ENCODE measurements at places on chromosomes 7 and 10. TPM values are rescaled to one million over a fixed set of nuclear protein-coding genes. Genes with fewer than 3 reads are reported as not detected.

GRCh38 chr10:4771554-4772201, 54.3 kb upstream of the AKR1E2 start:
- DNase-seq: no peak

The EPHB6 gene
- 26.8 TPM for total RNA-seq

The ATOH7 gene
- total RNA-seq: 0.14 TPM

The LUC7L2 gene
- 33.3 TPM for total RNA-seq

DNA sequence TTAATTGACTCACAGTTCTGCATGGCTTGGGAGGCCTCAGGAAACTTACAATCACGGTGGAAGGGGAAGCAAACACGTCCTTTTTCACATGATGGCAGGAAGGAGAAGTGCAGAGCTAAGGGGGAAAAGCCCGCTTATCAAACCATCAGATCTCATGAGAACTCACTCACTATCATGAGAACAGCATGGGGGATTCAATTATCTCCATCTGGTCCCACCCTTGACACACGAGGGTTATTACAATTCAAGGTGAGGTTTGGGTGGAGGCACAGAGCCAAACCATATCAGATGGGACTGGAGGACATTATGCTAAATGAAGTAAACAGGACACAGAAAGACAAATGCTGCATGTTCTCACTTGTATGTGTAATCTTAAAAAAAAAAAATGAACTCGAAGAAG, 141.4 kb upstream of the HABP2 start:
- DNase-seq: no peak

- DNase-seq: no peak
Measured at GRCh38 chr10:117757086-117757720, 214.7 kb downstream of the EMX2 start.

The ZEB1 gene
- 21.6 TPM for total RNA-seq

DNA sequence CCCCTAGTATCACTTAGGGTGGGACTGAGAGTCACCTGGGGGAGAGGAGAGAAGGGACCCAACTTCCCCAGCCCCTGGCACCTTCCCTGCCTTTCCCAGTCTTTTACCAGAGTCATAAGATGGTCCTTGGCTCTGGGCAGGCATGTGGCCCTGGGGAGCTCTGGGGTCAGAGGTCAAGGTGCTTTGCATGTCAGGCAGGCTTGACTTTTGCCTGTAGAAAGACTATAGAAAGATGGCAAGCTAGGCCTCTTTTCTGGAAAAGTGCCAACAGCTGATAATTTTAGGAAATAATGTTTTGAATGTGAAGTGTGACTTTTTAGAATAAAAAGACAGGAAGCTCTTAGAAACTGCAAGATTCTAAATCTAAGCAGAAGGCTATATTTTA, 67.5 kb downstream of the MKI67 start:
- DNase-seq: no peak

The CD36 gene
- total RNA-seq: 9.8 TPM

The BICC1 gene
- total RNA-seq: 19.0 TPM

- DNase-seq: no peak
Measured at GRCh38 chr7:20894806-20895205, 108.1 kb upstream of the SP8 start.

DNA sequence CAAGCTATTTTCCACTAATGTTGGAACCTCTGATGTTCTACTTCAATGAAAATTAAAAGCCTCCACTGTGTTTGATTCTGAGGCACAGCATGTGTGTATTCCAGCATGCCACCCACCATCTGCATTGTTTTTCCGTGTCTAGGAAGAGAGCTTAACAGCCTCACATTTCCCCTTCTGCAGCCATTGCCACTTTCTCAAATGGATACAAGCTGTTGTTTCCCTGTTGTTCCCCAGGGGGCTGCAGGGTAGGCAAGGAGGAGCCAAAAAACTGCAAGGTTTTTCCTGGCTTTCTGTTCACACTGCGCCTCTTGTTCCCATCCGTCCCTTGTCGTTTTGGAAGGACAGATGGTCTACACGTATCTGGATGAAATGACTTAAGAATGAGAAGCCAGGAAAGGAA, 72.3 kb upstream of the DNAJB12 start:
- no peak for DNase-seq

GRCh38 chr7:6654113-6654841, 17.2 kb downstream of the ZNF316 start:
- no peak for DNase-seq

The NUDT13 gene
- 0.95 TPM for total RNA-seq

DNA sequence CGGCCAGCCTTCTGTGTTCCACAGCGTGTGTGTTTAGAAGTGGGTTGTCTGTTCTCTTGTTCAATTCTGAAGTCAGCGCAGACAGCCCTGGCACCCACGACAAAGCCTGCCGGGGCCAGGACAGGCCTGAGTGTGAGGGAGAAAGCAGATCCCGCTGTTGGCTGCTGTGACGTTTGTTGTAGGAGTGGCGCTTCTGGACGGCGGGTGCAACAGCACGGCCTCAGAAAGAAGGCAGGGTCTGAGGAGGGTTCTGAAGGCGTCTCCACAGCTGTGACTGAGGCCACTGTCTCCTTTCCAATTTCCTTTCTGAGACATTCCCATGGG, 76.2 kb downstream of the VIPR2 start:
- DNase-seq: no peak

DNA sequence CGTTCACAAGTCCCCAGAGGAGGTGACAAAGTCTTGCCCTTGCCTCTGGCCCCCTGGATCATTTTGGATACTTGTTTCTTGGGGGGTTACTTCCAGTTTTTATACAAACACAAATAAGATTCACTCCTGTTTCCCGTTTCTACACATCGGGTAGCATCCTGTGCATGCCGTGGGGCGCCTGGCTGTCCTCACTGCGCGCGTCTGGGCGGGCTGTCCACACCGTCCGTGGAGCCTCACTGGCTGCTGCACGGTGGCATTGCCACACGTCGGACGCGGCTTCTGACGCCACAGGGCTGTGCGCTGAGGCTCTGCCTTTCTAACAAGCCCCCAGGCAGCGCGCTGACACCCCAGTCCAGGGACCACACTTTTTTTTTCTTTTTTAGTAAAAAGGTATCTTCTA, 18.4 kb downstream of the BNIP3 start:
- no peak for DNase-seq

The CPA4 gene
- 5.7 TPM for total RNA-seq

Measured in pancreas (tissue), 10 donors.